Right ventricle myocardium superior (tissue), 1 donor: ENCODE measurements at places on chromosomes 1 and 21. TPM values are rescaled to one million over a fixed set of nuclear protein-coding genes. Genes with fewer than 3 reads are reported as not detected.

- DNase-seq: no peak
Measured at GRCh38 chr1:235939480-235939775, 72.7 kb upstream of the LYST start.

DNA sequence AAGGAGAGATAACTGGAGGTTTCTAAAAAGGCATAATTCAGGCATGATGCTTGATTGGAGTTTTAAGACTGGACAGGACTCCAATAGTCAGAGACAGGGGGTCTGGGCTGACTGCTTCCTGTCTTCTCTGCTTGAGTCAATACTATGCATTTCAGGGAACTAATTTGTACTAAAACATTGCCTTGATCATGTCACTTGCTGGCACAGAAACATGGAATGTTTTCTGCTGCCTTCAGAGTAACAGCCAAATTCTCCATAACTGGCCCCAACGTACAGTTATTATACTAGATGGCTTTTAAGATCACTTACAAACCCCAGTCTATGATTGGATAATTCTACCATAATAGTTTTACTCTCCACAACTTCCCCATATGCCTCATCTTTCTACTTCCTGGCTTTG is 247.0 kb downstream of the DNM3 start:
- no peak for DNase-seq

DNA sequence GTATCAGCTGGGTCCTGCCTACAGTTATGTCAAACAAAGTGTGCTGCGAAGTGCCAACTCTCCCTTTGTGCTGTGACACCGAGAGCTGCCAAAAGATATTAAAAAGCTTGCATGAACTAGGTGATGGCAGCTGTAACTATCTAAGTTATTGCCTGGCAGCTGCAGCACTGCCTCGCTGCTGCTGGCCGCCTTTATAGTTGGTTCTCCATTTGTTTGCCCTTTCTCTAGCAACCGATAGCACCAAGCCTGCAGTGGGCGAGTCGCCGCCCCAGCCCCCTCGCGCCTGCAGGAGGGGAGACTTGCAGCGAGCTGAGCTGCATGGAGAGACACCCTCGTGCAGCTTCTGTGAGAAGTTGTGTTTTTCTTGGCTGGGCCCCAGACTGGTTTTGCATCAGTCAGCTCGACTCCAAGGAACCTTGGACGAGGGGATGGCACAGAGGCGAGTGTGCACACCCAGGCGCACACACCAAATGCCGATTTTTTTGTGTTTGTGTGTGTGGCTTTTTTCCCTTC is 330.6 kb downstream of the RPS6KC1 start:
- DNase-seq: peak; percentile 70

FAM131C gene
- total RNA-seq: 4.5 TPM

SYPL2 gene
- total RNA-seq: 28.9 TPM
